ENCODE measurements at places on chromosomes 1 and 21. TPM values are rescaled to one million over a fixed set of nuclear protein-coding genes. Genes with fewer than 3 reads are reported as not detected.

The AMY1C gene
- not detected for total RNA-seq

The DDAH1 gene
- total RNA-seq, result 31.4 TPM

The LRRC8B gene
- total RNA-seq, result 6.0 TPM

The DEPDC1 gene
- not detected for total RNA-seq

The S100A16 gene
- 20.1 TPM for total RNA-seq

The MTARC2 gene
- 19.5 TPM for total RNA-seq

The C4BPB gene
- total RNA-seq, result 11.9 TPM

The CFAP141 gene
- not detected for total RNA-seq

The USH2A gene
- total RNA-seq, result 0.26 TPM

The SAMD11 gene
- total RNA-seq, result 2.3 TPM

The RGS16 gene
- total RNA-seq, result 2.6 TPM

The TEX38 gene
- total RNA-seq, result not detected

The CDK18 gene
- 28.7 TPM for total RNA-seq

The MEGF6 gene
- total RNA-seq, result 24.9 TPM

The IL19 gene
- not detected for total RNA-seq

The SFN gene
- total RNA-seq, result 0.66 TPM

The PTCH2 gene
- total RNA-seq, result 0.26 TPM

The EPHX1 gene
- total RNA-seq, result 109 TPM

The TMPRSS3 gene
- total RNA-seq, result 12.5 TPM

The TNNT2 gene
- not detected for total RNA-seq

The S100A7 gene
- not detected for total RNA-seq

The UBE2G2 gene
- 61.7 TPM for total RNA-seq

The CACNA1E gene
- total RNA-seq, result 1.0 TPM

The CHRM3 gene
- 67.2 TPM for total RNA-seq

The PCP4 gene
- not detected for total RNA-seq

The CDC42BPA gene
- total RNA-seq, result 37.6 TPM
